OCI-M1 (cell line): ENCODE measurements at places on chromosomes 1 and 21.
A peak's percentile ranks its signal among the peaks of the same experiment; 100 is the strongest.

DNA sequence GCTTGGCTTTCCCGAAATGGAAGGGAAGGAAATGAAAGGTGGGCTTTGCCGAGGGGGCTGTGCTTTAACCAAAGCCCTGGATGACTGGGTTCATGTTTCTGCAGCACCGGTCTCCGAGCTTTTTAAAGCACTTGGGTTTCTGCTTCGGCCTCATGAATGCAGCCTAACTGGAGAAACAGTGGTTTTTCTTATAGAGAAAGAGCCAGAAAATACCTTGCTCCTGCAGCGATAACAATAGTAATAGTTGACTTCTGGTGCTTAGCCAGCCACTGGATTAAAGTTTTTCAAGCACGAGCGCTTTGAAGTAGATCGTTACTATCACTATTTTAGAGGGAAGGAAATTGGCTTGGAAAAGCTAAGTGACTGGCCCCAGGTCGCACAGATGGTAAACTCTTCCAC lies 500 bp upstream of the DOCK7 start:
- peak; percentile 58 for DNase-seq

- DNase-seq: no peak
Observed at GRCh38 chr21:45994759-45995685, 13.5 kb downstream of the COL6A1 start.

- DNase-seq: no peak
Observed at GRCh38 chr1:196887515-196888239, at the start of gene CFHR4. CFHR4 (plus strand) TSS chr1:196888052; CDS start chr1:196888151, 99 bp downstream.

GRCh38 chr1:234981758-234982157 lies 146.9 kb downstream of the TOMM20 start:
- DNase-seq: no peak

- DNase-seq: peak; percentile 71
Observed at GRCh38 chr1:216119600-216119999, 303.6 kb downstream of the USH2A start.

GRCh38 chr1:95196017-95196416 lies 38.0 kb upstream of the RWDD3 start:
- no peak for DNase-seq

GRCh38 chr1:109466452-109467300 lies at the start of gene SYPL2:
SYPL2 (plus strand) TSS chr1:109466546; CDS start chr1:109466844, 298 bp downstream.
- no peak for DNase-seq

DNA sequence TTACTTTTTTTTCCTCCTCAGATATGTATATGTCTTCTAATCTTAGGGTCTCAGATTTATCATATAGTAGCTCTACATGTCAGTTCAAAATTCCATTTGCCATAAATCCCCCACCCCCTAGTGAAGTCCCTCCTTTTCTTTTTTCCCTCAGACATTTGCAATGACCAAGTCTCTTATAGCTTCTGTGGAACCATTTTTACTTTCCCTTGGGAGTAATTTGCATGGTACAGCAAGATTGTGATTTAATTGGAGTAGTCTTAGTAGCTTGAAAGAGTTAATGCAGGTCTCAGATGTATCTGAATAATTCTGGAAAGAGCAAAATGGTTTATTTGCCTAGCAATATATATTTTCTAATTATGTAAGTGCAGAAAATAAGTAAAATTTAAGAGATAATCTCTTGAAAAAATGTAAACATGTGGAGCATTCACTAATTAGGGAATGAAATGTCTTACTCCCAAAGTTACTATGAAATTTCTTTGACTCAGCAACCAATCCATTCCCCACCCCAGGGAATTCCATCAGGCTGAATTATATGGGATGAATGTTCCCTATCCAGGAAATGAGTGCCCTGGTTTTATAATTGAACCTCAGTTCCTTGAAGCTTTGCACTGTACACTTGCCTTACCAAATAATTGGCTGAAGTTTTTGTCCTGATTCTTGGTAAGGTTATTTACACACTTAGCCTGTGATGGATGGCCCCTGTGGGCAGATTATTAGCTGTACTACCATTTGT lies 267.0 kb downstream of the DNM3 start:
- DNase-seq: no peak
